ENCODE measurements at places on chromosomes 7 and 10.

- no peak for DNase-seq
These were observed 32.6 kb upstream of the IL15RA start for GRCh38 chr10:6009961-6010360.

GRCh38 chr7:106178593-106179134 lies 66.6 kb upstream of the SYPL1 start:
- DNase-seq, result no peak

GRCh38 chr7:157124690-157125089 lies 14.0 kb upstream of the UBE3C start:
- no peak for DNase-seq

- DNase-seq, result no peak
These were observed 227.3 kb downstream of the XPNPEP1 start for GRCh38 chr10:109695988-109696387.

DNA sequence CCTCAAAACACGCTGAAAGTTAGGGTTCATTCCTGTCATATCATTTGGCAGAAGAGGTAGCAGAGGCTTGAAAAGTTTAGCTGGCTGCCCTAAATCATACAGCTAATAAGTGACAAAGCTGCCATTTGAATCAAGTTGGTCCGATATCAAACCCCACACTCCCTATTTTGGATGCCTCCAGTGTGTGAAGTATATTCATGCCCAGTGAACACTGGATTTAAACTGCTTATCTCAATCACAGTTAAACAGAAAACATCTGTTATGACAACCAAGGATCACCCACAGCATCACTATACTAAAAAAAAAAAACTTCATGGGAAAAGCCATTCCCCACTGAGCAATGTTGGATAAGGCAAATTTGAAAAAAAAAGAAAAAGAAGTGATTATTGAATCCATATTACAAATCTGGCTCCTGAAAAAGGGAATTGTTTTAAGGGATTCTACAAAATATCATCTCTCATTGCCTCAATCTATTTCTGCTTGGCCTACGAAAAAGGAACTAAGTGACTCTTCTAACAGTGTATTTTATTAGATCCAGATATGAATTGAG lies 48.3 kb downstream of the ABCB1 start:
- no peak for DNase-seq

- no peak for DNase-seq
These were observed 280.5 kb downstream of the SFMBT2 start for GRCh38 chr10:7130191-7130911.

- DNase-seq, result no peak
These were observed 456.4 kb upstream of the PFKP start for GRCh38 chr10:2610946-2611345.

GRCh38 chr7:102415685-102416225 lies 17.6 kb upstream of the ORAI2 start:
- DNase-seq, result peak; percentile 56

- no peak for DNase-seq
These were observed 7.1 kb downstream of the ASB10 start for GRCh38 chr7:151179946-151180345.

DNA sequence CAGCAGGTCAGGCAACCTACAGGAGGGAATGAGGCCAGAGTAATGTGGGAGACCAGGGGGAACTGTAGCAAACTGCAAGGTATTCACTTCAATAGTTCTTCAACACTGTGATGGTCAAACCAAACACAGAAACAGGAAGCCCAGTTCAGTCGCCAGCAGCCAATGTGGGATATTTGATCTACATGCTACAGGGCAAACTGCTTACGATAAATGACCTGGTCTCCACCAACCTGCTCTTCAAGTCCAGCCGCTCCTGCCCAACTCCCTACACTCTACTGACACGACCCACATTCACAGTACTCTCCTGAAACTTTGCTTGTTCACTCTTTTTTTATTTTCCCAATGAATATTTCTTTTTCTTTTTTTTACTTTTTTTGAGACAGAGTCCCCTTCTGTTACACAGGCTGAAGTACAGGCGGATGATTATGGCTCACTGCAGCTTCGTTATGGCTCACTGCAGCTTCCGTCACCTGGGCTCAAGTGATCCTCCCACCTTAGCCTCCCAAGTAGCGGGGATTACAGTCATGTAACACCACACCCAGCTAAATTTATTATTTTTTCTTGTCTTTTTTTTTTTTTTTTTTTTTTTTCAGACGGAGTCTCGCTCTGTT lies 42.1 kb downstream of the MDH2 start:
- DNase-seq, result no peak

DNA sequence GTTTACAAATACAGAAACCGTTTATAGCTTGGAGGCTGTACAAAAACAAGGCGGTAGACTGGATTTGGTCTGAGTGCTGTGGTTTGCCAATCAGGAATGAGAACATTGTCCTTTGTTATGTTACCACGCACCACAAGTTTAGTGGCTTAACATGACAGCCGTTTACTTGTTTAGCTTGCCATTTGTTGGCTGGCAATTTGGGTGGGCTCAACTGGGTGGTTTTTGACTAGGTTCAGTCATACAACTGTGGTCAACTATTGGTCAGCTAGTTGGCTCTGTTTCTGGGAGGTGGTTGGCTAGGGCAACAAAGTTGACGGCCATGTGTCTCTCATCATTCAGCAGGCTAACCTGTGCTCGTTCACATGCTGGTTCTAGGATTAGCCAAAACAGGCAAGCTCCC lies 60.1 kb upstream of the SP8 start:
- no peak for DNase-seq

DNA sequence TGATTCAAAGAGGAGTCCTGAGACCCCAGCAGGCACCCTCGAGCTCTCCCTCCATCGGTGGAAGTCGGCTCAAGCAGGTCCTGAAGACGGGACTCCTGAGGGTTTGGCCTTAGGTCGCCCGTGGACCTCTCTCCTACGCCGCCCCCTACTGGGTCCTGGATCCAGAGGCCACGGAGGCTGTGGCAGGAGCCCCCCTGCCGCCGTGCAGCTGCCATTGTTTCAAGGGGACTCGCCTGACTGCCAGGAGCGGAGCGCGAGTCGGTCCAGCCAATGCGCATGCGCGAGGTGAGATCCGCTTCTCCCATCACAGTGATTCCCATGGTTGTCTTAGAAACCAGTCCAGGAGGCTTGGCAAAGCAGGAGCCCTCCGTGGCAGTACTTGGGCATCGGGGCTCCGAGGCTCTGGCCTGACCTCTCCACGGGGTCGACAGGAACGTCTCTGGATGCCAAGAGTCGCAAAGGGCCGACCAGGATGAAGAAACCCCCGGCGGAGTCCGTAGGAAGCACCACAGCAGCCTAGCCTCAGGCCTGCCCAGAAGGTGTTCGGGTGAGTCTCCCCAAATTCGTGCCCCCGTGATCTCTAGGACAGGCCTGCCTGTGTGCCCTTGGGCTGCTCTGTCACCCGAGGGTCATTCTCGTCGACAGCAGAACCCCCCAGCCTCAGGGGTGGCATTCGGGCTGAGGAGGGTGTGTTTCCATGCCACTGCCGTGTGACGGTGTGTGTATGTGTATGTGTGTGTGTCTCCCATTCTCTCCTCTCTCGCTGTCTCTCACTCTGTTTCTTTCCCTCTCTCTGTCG lies 322.3 kb downstream of the ZNF716 start:
- no peak for DNase-seq

- no peak for DNase-seq
These were observed 22.6 kb downstream of the JCAD start for GRCh38 chr10:30036811-30037210.

DNA sequence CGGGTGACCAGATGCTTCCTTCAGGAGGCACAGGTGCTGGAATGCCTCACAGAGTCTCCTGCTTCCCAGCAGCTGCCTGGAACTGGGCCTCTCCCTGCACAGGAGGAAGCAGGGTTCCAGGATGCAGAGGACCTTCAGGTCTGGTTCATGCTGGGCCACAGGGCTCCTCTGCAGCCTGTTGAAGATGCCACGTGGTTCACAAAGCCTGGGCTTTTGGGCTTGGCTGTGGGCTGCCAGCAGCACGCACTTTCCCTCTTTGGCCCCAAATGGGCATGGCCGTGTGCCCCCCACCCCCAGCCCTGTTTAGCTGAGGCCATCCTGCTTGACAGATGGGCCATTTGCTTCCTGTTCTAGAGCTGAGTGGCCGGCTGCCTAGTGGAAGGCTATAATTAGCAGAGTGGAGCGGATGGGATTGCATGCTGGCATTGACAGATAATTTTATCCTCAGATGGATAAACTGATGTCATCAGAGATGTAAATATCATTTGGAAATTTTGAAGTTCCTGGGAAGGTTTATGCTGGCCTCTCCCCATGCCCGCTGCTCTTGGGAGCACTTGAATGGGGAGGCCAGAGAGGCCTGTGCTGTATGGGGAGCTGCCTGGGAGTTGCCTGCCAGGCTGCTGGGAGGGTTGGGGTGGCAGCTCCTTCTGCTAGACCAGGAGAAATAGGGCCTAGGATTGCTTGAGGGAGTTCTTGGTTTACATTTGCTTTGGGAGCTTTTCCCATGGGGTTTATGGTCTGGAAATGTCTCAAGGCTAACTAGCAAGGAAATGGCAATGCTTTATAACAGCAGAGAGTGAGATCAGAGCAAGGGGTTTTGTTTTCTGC lies 28.2 kb downstream of the TSPAN15 start:
- no peak for DNase-seq
